GM03348 (cell line): ENCODE measurements at places on chromosomes 12 and 14.

DNA sequence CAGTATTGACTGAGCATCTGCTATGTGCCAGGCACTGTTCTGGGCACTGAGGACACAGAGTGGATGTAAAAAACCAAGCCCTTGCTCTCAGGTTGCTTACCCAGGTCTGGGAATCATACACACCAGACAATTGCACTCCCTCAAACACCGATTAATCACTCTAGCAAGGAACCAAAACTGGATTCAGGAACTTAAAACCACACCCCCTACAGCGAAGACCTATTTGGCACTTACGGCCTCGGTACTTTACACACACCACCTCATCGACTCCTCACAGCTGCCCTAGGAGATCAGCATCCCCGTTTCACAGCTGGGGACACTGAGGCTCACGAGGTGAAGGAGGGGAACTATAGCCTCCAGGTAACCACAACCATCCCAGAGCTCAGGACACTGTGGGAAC lies 1.6 kb downstream of the GLTP start:
- no peak for DNase-seq

- DNase-seq = no peak
These were observed 613.2 kb upstream of the SEL1L start for GRCh38 chr14:82146846-82147245.

- no peak for DNase-seq
These were observed 339.6 kb upstream of the FOXG1 start for GRCh38 chr14:28426960-28427359.

DNA sequence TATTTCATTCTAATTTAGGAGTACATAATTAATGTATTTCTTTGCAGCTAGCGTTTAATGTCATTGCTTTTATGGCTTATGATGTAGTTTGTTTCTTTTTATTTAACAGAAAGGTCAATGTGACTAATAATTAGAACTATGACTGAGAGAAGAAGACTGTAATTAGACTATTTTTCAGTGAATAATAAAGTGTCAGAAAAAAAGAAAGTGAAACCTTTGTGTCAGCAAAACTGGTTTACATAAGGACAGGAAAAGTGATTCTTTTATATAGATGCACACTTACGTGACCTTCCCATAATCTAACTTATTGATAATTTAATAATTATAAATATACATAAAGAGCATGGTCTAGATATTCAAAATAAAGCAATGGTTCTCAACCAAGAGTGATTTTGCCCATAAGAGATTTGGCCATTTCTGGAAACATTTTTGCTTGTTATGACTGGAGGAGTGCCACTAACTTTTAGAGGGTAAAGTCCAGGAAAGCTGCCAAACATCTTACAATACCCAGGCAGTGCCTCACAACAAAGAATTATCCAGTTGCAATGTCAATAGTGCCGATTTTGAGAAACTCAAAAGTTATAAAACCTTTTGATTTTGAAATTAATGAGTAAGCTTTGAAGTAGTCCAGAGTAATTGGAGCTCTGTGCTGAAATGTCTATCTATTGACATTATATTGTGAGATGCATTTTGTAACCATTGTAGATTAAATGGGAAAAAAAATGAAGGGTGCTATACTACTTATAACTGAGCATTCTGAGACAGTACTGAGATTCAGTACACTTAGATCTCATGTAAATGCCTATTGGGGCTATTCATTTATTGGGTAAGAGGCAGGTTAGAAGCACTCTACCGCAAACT lies 227.1 kb downstream of the C12orf50 start:
- no peak for DNase-seq

DNA sequence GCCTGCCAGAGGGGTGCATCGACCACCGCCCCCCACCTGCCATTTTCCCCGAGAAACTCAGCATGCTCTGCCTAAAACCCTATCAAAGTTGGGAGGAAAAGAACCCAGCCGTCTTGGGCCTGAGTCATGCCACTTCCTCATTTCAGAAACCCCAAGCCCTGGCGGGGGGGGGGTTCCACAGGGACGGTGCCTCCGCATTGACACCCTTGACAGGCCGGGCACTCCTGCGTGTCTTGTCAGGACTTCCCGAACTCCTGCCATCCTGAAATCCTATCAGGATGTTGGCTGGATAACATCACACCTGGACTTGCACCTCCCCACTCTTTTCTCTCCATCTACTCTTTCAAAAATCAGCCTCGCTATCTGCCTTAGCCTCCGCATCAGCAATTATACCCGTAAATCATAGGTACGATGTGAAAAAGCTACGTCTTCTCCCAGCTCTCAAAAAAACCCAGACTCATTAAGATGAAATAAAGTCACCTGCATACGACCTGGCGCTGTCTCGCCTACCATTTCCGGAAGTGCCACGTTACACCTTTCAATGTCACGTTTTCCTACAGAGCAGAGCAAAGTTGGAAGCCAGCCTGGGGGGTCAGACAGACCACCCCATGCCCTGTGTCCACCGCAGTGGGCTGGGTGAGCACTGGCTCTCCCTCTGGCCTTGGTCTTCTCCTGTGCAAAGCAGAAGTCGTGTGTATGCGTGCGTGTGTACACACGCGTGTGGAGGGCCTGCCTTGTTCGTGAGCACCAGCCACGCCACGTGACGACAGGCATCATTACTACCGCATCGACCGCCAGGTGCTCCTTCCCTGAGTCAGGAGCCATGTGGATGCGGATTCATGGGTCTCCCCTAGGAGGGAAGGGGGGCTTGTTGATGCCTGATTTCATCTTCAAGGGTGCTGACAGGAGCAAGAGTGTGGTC lies 96.7 kb downstream of the RFLNA start:
- peak; percentile 74 for DNase-seq

- no peak for DNase-seq
These were observed 469.4 kb downstream of the FOXG1 start for GRCh38 chr14:29235991-29236390.

- no peak for DNase-seq
These were observed 521.0 kb upstream of the ATP2B1 start for GRCh38 chr12:90229407-90230170.

- no peak for DNase-seq
These were observed 549.1 kb downstream of the RPS29 start for GRCh38 chr14:49036984-49037516.

GRCh38 chr14:73762375-73762822 lies 48.2 kb upstream of the PNMA1 start:
- DNase-seq = no peak

- DNase-seq = no peak
These were observed 136.6 kb downstream of the LMNTD1 start for GRCh38 chr12:25416516-25416915.

DNA sequence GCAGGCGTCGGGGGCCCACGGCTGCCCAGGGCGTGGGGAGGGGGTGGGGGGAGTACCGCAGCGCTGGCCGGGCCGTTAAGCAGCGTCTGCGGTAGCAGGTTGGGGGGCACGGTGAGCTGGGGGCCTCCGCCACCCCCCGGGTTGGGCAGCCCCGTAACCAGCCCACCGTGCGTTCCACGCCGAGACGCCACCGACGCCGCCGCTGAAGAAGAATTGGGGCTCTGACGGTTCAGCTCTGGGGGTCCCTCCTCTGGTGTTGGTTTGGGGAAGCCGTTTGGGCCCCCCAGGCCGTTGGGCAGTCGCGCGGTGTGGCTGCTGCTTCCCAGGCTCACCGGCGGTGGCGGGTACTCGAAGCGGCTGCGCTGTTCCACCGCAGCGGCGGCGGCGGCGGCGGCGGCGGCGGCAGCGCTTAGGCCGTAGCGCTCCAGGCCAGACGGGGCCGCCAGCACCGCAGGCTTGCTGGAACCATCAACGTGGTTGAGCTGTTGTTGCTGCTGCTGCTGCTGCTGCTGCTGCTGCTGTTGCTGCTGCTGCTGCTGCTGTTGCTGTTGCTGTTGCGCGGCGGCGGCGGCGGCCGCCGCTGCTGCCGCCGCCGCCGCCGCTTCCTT lies 1.5 kb downstream of the IRF2BPL start:
- peak; percentile 55 for DNase-seq

DNA sequence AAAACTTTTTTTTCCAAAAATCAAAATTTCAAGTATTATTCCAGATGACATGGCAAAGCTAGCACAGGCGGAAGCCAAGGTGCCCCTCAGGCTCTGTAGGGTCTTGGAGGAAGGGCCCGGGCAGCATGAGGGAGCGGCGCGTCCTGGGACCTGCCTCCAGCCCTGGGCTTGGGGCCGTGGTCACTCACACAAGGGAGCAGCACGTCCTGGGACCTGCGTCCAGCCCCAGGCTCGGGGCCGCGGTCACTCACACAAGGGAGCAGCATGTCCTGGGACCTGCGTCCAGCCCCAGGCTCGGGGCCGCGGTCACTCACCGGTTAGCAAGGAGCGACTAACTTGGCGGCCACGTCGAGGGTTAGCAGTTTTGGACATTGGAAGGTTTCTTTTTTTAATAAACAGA lies 11.9 kb upstream of the GOLGA3 start:
- no peak for DNase-seq

DNA sequence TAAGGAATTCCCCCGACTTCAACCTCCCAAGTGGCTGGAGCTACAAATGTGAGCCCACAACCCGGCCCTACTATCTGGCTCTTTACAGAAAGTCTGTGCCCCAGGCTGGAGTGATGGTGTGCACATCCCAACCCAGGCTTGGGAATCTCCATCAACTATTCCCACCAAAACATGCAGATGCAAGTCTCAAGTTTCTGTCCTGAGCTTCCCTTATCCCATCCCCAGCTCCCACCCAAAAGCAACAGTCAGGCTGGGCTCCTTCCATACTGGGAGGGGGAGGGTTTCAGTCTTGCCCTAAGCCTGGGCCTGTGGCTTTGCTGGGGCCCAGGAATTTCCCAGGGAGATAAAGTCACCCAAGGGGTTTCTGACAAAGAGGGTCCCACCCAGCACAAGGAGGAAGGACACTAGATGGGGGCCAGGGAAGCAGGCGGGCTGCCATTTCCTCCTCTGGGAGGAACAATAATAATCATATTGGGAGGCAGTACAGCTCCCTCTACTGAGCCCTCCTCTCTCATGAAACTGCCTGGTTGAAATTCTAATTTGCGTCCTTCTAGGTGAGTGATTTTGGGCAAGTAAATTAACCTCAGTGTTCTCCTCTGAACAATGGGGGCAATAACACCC lies 8.0 kb downstream of the SLC8B1 start:
- DNase-seq = no peak

DNA sequence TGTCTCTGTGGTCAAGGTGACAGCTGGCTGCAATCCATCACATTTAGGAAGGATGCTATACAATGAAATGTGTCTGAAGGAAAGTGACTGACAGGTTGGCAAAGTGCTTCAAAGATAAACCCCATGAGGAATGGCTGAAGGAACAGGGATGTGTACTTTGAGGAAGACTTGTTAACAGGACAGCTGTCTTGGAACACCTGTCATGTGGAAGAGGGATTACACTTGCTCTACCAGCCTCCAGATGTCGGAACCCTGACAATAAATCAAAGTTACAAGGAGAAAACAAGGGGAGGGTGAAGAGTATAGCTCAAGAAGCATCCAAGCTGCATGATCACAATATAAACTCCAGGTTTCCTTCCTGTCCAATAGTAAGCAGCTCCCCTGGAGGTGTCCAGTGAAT lies 147.8 kb upstream of the TMCC3 start:
- DNase-seq = no peak

DNA sequence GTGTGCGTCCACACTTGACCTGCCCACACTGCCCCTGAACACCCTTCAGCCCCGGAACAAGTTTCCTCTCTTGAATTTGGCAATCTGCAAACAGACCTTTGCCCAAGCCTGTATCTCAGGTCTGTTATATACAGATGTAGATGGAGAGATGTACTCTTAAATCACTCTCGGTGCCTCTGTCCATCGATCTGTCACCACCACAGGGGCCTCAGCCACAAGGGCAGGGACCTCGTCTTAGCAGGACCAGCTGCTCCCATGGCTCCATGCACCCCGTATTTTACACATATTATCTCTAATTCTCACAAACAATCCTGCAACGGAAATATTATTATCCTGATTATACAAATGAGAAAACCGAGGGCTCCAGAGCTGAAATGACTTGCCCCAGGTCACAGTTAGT lies 313.4 kb downstream of the BCL11B start:
- DNase-seq = no peak

- DNase-seq = no peak
These were observed 155.6 kb downstream of the DYRK2 start for GRCh38 chr12:67804168-67804567.

DNA sequence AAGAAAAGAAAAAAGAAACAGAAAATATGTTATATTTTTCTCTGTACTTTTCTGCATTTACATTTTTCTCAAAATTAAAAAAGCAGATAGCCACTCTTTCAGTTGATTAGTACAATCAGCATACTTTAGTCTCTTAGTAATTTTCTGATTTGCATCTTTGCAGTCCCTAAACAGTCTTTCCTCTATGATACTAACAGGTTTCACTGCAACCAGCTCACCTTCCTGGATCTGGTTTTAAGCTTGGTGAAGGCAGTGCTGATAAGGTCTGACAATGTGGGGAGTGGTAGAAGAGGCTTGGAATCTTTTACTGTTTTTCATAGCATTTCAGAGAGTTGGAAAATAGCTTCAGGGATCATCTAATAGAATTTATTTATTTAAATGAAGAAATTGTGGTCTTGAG lies 457.6 kb downstream of the ZFP36L1 start:
- DNase-seq = no peak

DNA sequence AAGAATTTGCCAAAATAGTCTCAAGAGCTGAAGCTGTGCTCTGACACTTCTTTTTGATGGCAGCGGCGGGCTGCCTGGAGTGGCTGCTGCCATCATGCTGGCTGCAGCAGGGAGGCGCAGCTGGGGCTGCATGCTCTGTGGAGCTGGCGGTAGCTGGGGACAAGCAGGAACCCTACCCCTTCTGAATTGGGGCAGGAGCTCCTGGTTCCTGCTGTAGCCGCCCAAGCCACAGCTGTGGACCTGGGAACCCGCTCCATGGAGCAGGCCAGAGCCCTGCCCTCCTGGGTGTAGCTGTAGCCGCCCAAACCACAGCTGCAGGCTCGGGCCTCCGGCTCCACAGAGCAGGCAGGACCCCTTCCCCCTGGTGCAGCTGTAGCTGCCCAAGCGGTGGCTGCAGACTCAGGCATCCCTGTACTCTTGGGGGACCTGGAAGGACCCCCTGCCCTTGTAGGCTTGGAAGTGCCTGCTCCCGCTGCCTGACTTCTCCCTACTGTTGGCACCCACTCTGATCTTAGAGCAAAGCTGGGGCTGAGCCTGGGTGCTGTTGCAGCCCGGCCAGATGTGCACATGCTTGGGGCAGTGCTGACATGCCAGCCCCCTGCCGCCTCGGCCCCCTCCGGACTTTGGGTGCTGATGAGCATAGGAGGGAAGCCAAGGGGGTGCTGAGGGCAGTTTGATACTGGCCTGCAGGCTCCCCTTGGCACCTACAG lies 33.3 kb downstream of the APAF1 start:
- no peak for DNase-seq
